Omental fat pad (tissue), 4 donors: ENCODE measurements at places on chromosomes 1 and 21.

- no peak for DNase-seq
Observed at GRCh38 chr1:208449951-208450350, 205.8 kb upstream of the PLXNA2 start.

DNA sequence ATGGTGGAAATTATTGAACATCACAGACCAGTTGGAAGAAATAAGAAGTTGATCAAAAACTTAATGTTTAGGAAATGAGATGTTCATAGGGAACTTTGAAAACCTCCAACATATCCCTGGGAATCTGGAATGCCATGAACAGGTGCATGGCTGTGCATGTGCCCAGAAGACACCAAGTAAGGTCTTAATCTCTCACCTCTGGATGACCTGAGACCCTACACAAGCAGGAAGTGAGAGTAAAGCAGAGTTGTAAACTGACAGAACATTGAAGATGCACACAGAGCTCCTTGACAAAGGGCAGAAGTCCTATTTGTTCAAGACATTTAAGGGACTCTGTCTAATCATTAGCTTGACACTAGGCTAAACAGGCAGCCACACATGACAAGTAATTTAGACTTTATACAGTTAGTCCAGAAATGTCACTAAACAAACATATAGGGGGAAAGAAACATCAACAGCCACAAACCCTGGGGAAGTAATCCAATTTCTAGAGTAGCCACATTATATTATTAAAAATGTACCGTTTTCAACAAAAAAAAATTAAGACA lies 34.5 kb downstream of the KLHDC7A start:
- DNase-seq, result no peak

- DNase-seq, result no peak
Observed at GRCh38 chr1:32761936-32762335, 55.2 kb downstream of the YARS1 start.

DNA sequence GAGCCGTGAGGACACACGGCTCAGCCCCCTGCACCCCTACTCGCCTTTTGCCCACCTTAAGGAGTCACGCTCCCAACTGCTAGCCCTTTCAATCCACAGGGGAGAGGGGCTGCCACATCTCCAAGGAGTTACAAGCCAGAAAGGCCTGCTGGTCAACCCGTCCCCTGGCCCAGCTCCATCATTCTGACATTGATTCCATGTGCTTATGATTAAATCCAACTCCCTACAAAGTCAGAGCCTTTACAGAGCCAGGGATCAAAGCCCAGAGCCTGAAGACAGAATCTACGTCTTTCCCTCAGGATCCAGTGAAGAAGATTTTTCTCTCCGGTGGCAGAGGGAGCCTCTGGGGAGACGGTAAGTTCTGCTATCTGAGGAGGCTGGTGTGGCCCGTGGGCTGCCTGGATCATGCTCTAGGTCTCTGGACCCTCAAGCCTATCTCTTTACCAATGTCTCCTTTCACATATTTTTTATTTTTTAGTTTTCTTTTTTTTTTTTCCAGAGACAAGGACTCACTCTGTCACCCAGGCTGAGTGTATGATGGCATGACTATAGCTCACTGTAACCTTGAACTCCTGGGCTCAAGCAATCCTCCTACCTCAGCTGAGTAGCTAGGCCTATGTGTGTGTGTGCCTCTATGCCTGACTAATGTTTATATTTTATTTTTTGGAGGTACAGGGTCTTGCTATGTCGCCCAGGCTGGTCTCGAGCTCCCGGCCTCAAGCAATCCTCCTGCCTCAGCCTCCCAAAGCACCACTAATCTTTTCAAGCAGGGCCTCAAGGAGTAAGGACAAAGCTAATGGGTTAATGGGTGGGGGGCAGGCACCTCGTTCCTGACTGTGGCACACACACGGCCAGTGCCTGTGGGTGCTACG lies 61.3 kb downstream of the SLC66A1 start:
- DNase-seq, result no peak

DNA sequence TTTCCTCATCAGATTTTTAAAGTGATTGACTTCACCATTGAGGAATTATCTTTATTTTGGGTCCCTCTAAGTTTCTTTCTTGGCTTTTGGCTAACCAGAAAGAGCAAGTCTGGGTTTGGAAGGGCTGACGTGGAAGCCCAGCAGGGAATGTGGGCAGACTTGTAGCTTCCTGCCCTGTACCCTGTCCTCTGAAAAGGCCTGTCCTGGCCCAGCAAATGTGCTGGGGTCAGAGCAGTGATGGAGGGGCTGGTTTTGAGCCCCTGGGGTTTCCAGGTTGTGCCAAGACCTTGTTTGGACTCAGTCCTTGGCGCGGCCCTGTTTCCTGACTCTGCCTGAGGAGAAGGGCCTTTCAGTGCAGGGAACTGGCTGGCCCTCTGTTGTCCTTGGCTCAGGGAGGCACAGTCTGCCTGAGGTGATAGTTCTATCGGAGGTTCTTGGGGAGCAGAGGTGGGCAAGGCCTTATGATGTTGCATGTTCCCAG lies 72.1 kb downstream of the UCK2 start:
- DNase-seq, result no peak
